ENCODE measurements at places on chromosomes 2 and 18. TPM values are rescaled to one million over a fixed set of nuclear protein-coding genes. Genes with fewer than 3 reads are reported as not detected.

- H3K4me1 ChIP-seq: peaks cover 9% of the 10 kb centered on the region
- no peak overlapping the region for H3K4me3 ChIP-seq
- peak; percentile 19 for DNase-seq
- peaks cover 26% of the 10 kb centered on the region for H3K27me3 ChIP-seq
- H3K36me3 ChIP-seq: no peaks in the 10 kb centered on the region
Measured at GRCh38 chr18:48459016-48459415, 49.8 kb upstream of the ZBTB7C start.

- no peaks in the 10 kb centered on the region for H3K36me3 ChIP-seq
- H3K4me1 ChIP-seq: no peaks in the 10 kb centered on the region
- H3K4me3 ChIP-seq: no peak overlapping the region
- H3K27me3 ChIP-seq: no peaks in the 10 kb centered on the region
- DNase-seq: no peak
Measured at GRCh38 chr2:163123526-163123925, 285.0 kb upstream of the KCNH7 start.

CCDC150 gene
- not detected for polyA plus RNA-seq

ALLC gene
- not detected for polyA plus RNA-seq

HOXD8 gene
- polyA plus RNA-seq: not detected

BCL11A gene
- 5.6 TPM for polyA plus RNA-seq

GRCh38 chr2:169009865-169010579 is 21.1 kb downstream of the ABCB11 start:
- no peak overlapping the region for H3K4me3 ChIP-seq
- H3K27me3 ChIP-seq: no peaks in the 10 kb centered on the region
- no peak for DNase-seq
- peaks cover 13% of the 10 kb centered on the region for H3K4me1 ChIP-seq
- H3K36me3 ChIP-seq: no peaks in the 10 kb centered on the region

DNA sequence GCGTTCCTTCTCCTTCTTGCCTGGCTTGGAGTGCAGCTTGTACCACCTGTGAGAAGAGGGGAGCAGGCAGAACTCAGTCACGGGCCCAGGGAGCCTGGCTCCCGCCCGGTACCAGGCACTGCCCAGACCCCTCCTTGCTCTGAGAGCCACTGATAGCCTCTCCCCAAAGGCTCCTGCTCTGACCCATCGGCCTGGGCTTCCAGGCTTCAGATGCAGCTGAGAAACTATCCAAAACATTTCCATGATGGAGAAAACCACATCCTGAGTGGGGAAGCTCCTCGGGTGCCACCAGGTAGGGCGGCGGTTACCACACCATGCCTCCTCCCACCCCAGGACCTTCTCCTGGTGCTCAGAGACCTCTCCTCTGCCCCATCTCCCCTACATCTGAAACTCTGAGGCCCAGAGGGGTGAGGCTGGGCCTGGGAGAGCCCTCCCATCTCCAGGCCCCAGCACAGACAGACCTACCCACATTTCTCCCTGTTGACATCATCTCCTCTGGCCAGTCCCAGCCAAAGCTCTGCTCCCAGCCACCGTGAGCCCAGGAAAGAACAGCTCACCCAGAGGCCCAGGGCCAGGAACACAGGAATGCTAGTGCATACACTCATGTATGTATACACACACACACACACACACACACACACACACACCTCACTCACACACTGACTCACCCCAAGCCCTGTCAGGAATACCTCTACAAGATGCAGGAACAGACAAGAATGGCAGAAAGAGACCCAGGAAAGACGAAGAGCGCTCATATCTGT is 17.9 kb upstream of the SFXN5 start:
- no peaks in the 10 kb centered on the region for H3K36me3 ChIP-seq
- H3K27ac ChIP-seq: no peak overlapping the region
- no peak for DNase-seq
- peaks cover 3% of the 10 kb centered on the region for H3K4me1 ChIP-seq
- no peak overlapping the region for H3K4me3 ChIP-seq

STEAP3 gene
- 3.0 TPM for polyA plus RNA-seq

NCKAP5 gene
- polyA plus RNA-seq: not detected

- no peak for DNase-seq
- H3K36me3 ChIP-seq: no peaks in the 10 kb centered on the region
- H3K27me3 ChIP-seq: no peaks in the 10 kb centered on the region
- peaks cover 93% of the 10 kb centered on the region for H3K4me1 ChIP-seq
- no peak overlapping the region for H3K4me3 ChIP-seq
- no peak overlapping the region for H3K27ac ChIP-seq
Measured at GRCh38 chr2:38125842-38126241, 49.9 kb upstream of the CYP1B1 start.

All from CD14-positive monocyte (primary cell).